ENCODE measurements at places on chromosomes 5 and 9.

- DNase-seq: no peak
These were observed 625 bp upstream of the UBLCP1 start for GRCh38 chr5:159262472-159262858.

DNA sequence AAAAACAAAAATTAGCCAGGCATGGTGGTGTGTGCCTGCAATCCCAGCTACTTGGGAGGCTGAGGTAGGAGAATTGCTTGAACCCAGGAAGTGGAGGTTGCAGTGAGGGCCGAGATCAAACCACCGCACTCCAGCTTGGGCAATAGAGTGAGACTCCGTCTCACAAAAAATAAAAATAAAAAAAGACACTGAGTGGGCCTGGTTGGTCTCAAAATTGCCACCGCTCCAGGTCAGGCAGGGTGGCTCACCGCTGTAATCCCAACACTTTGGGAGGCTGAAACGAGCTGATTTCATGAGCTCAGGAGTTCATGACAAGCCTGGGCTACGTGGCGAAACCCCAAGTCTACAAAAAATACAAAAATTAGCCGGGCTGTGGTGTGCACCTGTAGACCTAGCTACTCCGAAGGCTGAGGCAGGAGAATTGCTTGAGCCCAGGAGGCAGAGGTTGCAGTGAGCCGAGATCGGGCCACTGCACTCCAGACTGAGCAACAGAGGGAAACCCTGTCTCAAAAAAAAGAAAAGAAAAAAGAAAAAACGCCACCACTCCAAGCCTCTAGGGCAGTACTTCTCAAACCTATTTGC is 1.8 kb downstream of the STK10 start:
- DNase-seq: no peak

- DNase-seq: no peak
These were observed 10.3 kb upstream of the SLC6A18 start for GRCh38 chr5:1214936-1215220.

- DNase-seq: no peak
These were observed 9.7 kb downstream of the MPDZ start for GRCh38 chr9:13269589-13270452.

DNA sequence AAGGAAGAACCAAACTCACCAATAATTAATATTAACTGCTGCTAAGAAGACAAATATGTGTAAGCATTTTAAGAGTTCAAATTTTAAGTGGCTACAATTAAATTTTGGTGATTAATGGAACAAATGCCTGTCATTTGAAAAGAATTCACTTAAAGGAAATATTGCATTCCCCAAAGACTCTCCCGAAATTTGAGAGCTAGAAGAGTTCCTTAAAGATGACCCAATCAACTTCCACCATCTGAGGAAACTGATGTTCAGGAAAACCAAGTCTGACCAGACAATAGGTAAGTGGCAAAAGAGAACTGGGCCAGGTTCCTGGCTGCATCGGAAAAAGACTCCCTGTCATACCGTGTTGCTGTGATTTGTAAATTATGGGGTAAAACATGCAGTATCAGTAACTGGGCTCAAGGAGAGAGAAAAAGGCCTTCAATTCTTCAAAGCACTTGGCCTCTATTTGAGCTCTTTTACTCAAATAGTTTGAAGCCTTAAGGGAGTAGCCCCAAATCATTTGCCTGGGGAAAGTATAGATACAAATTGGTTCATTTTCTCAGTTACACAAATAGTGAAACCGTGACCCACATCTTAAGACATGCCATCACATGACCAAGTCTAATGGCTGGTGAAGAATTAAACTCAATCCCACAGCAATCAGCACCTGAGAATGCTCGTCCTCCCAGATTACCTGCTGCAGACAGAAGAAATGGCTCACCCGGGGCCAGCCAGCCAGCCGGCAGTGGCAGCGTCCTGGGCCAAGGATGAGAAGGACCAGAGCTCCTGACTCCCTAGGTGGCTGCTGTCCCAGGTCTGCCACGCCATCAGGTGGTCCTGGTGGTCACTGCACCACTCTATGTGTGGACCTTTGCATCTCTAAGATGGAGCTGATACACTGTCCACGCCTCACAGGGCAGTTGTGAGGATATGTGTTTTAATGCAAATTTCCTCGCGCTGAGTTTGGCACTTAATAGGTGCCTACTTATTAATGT is 162.9 kb downstream of the TTLL11 start:
- DNase-seq: no peak

GRCh38 chr9:89278997-89279739 is 31.8 kb upstream of the CKS2 start:
- DNase-seq: no peak

- no peak for DNase-seq
These were observed 179.3 kb downstream of the C9orf152 start for GRCh38 chr9:110028676-110029075.

DNA sequence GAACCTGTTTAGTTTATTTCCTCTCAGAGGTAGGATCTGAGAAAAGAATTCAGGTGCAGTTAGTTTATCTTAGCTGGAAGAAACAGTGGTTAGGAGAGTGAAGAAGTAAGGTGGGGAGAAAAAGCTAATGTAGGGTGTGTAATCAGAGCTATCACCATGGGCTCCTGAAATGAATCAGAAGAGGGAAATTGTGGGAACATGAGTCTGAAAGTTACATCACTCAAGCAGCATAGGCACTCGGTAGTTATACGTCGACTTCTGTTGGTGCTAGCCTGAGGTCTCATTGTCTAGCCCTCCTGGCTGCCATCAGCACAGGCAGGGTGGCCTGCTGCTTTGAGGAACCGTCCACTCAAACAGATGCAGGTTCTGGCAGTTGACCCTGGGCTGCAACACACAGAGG is 56.7 kb upstream of the NPR3 start:
- DNase-seq: no peak

DNA sequence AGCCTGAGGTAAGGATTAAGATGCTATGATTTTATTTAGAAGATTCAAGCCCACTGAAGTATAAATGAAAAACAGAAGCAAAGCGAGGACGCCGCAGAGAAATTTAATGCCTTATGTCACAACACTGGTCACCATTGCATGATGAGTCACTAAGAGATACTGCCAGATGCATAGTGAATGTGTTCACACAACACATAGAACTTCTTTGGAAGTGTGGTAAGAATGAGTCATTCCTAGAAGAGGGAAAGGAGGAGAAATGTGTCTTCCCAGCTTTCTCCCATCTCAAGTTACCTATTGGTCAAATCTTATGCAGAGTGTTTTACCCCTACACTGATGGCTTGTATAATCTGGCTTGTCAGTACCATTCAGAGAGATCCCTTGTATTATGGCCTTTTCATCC is 465.3 kb upstream of the ARRDC3 start:
- DNase-seq: no peak

- DNase-seq: no peak
These were observed 104.1 kb downstream of the STRBP start for GRCh38 chr9:123164285-123164684.

- DNase-seq: no peak
These were observed 69.3 kb downstream of the SNX30 start for GRCh38 chr9:112819635-112820496.

- DNase-seq: no peak
These were observed 220.1 kb downstream of the MEF2C start for GRCh38 chr5:88662846-88663245.

DNA sequence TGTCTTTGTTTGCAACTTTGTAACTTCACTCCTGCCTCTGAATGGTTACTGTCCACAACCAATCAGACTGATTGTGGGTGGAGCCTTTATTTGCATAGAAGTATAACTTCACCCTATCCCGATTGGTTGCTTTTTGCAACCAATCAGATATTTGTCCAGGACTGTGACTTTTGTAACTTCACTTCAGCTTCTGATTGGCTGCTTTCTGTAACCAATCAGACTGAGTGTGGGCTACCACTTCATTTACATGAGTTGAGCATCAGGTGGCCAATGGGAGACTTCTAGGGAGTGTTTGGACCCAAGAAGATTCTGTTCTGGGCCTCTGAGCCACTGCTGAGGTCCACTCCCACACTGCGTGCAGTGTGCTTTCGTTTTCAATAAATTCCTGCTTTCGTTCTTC is 1810.7 kb upstream of the CDH6 start:
- DNase-seq: no peak

DNA sequence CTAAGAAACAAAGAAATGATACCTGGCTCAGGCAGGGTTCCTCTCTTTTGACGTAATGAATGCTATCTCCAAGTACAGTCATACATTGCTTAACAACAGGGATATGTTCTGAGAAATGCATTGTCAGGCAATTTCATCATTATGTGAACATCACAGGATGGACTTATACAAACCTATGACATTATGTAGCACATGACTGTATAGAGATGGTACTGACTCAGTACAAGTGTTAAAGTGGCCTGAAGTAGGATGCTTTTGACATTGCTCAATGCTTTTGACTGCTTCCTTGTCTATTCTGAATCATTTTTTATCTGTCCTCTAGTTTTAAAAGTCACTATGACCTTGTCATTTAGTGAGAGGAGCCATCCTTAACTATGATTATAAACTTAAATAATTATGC is 147.6 kb downstream of the NR2F1-AS1 start:
- no peak for DNase-seq

GRCh38 chr5:136004436-136004835 is 24.4 kb upstream of the TGFBI start:
- DNase-seq: no peak

- DNase-seq: no peak
These were observed 56.4 kb downstream of the SNX18 start for GRCh38 chr5:54573812-54574489.

- DNase-seq: no peak
These were observed 485.7 kb downstream of the SPATA31D1 start for GRCh38 chr9:82474235-82474634.

All from stimulated activated CD8-positive, alpha-beta memory T cell treated with anti-CD3 and anti-CD28 coated beads, Interleukin-15, amount 100 ng/mL, for 4 hours (primary cell).